ENCODE measurements at places on chromosomes 4 and X.

DNA sequence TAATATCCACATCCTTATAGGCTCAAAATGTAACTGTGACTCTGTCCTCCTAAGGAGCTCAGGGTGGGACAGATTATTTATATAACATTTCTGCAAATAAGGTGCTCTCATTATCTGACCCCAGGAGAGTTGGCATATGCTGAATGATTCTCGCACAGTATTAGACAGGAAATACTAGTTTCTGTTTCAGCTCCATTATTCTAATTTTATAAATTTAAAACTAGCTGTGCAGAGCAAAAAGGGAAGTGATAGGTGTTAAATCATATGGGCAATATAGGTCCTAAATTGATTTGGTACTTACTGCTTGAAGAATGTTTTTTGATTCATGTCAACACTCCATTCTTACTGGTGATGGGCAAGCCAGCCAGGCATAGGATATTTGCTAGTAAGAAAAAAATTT is 141.5 kb downstream of the GLRA2 start:
- no peak for DNase-seq

GRCh38 chrX:115142057-115142456 is 47.2 kb upstream of the RBMXL3 start:
- no peak for DNase-seq

DNA sequence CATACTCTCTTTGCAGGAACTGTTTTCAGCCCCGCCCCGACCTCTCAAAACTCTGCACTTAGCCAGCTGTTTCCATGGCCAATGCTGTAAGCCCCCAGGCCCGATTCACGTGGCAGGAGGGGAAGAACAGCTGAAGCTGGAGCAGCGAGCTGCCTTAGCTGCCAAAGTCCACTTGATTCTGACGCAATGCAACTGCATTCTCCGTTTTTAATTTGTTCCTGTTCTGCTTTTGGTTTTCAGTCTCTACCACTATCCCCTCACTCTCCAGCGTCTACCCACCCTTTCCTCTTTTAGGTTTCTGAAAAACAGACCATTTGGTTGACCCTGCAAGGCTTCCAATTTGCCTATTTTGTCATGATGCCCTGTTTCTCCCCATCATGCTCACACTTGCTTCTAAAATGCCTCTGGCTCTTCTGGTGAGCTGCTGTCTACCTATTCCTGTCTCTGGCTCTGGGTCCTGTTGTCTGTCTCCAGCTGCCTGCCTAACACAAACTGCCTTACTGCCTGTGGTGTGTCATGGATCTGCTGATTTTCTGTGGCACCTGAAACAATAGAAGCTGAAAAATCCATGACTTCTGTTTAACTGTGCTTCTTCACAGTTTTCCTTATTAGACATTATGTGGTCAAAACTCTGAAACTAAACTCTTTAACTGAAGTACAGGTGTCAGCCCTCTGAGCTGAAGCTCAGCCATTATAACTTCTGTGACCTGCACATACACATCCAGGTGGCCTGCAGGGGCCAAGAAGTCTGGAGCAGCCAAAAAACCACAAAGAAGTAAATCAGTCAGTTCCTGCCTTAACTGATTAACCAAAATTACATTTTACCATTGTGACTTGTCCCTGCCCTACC is 160.5 kb upstream of the AGTR2 start:
- no peak for DNase-seq

- no peak for DNase-seq
Observed at GRCh38 chrX:138128027-138128671, 562.2 kb downstream of the ZIC3 start.

- DNase-seq = no peak
Observed at GRCh38 chr4:75180790-75181776, 248.2 kb downstream of the PARM1 start.

GRCh38 chrX:120315776-120316175 is 4.5 kb upstream of the TMEM255A start:
- no peak for DNase-seq

- no peak for DNase-seq
Observed at GRCh38 chr4:120664851-120665250, 257.7 kb downstream of the PRDM5 start.

- DNase-seq = no peak
Observed at GRCh38 chr4:76615999-76616398, 181.0 kb downstream of the SHROOM3 start.

DNA sequence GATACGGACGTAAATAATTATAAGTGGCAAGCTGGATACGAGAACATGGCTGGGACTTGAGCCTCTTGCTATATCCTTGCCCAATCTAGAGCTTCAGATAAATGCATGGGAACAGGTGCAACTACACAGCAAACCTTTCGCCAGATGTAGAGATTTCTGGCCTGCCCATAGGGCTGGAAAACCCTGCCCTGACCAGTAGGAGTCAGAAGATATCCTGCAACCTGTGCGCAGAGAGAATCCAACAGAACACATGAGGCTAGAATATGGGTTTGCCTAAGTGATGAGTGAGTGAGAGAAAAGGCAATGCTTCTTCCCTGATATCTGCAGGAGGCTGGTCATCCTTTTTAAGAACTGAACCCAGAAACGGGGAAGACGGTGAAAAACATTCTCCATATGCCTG is 805.3 kb upstream of the TENM3 start:
- DNase-seq = no peak

DNA sequence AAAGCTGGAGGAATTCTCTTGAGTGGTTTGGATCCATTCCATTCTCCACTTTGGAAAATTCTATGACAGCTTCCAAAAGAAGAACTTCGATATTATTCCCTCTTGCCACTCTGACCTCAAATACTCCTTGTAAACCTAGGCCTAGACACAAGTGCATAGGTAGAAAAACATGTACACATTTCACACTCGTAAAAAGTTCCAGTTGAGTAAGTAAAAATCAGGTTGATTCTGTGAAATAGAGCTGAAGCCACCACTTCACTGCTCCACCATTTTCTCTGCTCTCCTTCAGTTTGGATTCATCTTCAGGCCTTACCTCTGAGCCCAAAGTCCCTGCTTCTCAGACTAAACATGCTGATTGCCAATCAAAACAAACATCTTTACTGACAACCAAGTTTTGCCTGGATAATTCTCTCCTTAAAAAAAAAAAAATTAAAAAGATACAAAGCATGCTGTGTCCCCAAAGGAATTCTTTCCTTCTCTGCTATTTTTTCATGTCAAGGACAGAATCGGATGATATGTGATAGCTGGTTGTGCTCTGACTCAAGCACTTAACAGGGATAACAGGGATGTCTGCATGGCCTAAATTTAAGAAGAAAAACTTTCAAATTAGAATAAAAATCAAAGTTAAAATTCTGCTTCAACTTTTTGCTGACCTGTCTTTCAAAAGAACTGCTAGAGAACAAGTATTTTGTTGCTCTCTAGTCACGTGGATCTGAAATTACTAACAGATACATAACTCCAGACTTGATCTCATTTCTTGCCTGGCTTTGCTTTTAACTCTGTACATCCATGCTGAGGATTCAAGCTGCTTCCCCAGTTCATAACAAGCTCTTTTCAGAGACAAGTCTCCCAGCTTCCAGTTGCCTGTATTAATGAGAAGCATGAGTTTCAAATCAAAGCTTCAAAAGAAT is 420.9 kb upstream of the INTU start:
- no peak for DNase-seq

DNA sequence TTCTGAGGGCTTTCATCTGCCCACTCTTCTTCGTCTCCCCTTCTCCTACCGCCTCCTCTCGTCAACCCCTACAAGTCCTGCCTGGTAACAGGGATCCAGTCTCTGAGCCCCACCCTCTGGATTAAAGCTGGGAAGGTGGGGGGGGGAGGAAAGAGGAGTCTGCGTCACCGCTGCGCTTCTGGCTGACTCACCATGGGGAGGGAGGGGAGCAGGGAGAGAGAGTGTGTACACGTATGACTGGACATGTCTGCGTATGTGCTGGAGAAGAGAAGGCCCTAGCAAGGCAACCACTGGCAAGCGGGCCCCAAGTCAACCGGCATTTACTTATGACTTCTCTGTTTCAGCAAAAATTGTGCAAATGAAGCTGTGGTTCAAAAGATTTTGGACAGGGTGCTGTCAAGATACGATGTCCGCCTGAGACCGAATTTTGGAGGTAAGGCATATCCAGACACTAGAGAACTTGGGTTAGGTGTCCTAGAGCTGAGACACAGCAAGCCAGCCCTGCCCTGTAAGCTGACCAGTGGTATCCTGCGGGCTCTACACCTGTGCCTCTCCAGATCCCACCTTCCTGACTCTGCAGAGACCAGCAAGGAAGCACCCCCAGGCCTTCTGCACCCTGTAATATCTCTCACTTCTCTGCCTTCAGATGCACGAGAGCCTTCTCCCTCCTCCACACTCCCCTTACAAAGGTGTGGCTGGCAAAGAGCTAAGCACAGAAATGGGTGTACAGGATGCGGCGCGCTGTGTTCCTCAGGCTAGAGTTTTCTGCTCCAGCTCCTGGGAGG is 2.5 kb downstream of the GABRQ start:
- no peak for DNase-seq

DNA sequence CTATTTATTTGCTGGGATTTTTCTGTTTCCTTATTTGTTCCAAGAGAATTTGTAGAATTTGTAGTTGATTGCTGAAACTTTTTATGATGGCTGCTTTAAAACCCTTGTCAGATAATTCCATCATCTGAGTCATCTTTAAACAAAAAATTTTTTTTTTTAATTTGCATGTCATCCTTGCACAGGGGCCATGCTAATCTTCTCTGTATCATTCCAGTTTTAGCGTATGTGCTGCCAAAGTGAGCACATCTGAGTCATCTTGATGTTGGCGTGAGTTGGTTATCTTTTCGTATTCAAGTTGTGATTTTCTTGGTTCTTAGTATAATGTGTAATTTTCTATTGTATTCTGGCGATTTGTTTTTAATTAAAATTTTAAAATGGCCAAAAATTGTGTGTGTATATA is 18.7 kb upstream of the ZNF157 start:
- DNase-seq = no peak

DNA sequence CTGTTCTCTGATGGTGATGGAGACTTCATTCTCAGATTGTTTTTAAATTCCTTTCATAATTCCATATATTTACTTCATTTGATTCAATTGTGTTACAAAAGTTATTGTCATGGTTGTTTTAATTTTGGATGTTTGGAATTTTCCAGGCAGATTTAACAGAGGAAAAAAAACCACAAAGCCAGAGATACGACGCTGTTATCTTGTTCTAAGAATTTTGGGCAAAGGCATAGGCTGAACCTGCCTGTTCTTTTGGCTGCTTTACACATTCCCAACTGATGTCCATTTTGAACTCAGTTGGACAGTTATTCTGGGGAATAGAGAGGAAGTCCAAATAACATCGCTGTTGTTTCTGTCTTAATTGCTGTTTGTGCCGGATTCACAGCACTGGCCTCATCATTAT is 65.7 kb downstream of the LINC00632 start:
- DNase-seq = no peak

DNA sequence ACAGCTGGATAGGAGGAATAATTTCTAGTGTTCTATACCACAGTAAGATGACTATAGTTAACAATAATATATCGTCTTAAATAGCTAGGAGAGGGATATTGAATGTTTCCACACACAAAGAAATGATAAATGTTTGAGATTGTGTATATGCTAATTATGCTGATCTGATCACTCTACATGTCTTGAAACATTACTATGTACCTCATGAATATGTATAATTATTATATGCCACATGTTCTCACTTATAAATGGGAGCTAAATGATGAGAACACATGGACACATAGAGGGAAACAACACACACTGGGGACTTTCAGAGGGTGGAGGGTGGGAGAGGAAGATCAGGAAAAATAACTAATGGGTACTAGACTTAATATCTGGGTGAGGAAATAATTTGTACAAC is 53.2 kb upstream of the MAGEA4 start:
- DNase-seq = no peak

- no peak for DNase-seq
Observed at GRCh38 chr4:6445403-6446129, 26.8 kb downstream of the PPP2R2C start.
